ENCODE measurements at places on chromosomes 2 and 18. TPM values are rescaled to one million over a fixed set of nuclear protein-coding genes. Genes with fewer than 3 reads are reported as not detected.

Gene CROCC2
- not detected for total RNA-seq

Gene FOXD4L1
- 0.06 TPM for total RNA-seq

Gene CELF4
- total RNA-seq: not detected

Gene FZD7
- 0.16 TPM for total RNA-seq

Gene HEATR5B
- 18.6 TPM for total RNA-seq

Gene IGFBP5
- total RNA-seq: 0.82 TPM

Gene HOXD4
- 2.1 TPM for total RNA-seq

Gene LOXHD1
- 0.16 TPM for total RNA-seq

Gene PCARE
- not detected for total RNA-seq

Gene FRZB
- total RNA-seq: 0.13 TPM

Gene ARHGEF33
- total RNA-seq: 0.16 TPM

Gene LYPD6B
- not detected for total RNA-seq

Gene RAB6D
- not detected for total RNA-seq

Gene SH3RF3
- total RNA-seq: 3.1 TPM

Gene KIAA2012
- not detected for total RNA-seq

Gene METTL8
- total RNA-seq: 5.7 TPM

Gene KCNG2
- total RNA-seq: not detected

Gene SCG2
- total RNA-seq: 0.38 TPM

Gene PROC
- not detected for total RNA-seq

Gene PPP1R7
- 39.6 TPM for total RNA-seq

Gene MC4R
- total RNA-seq: not detected

Gene TMEM247
- total RNA-seq: not detected

Gene HDAC4
- total RNA-seq: 4.9 TPM

Gene GPR45
- not detected for total RNA-seq

Gene CCDC68
- total RNA-seq: 0.63 TPM

Gene SLC4A3
- 0.25 TPM for total RNA-seq

Gene PDE6D
- total RNA-seq: 16.4 TPM

Gene CERKL
- not detected for total RNA-seq

Gene SKOR2
- not detected for total RNA-seq

Gene SNORC
- 0.63 TPM for total RNA-seq

Gene ASB18
- total RNA-seq: not detected

Gene RIF1
- 44.9 TPM for total RNA-seq

Gene CXCR1
- not detected for total RNA-seq

Gene IMPA2
- 7.5 TPM for total RNA-seq

Gene COL3A1
- 22.5 TPM for total RNA-seq

Gene SCYGR4
- total RNA-seq: not detected

Gene SMIM21
- not detected for total RNA-seq

Gene SPC25
- 3.0 TPM for total RNA-seq

Gene RFX8
- total RNA-seq: 0.49 TPM

Gene MYCN
- total RNA-seq: 6.2 TPM

Gene SERPINB10
- total RNA-seq: not detected

Gene WIPF1
- 7.3 TPM for total RNA-seq

Gene SERPINB7
- total RNA-seq: 0.16 TPM

Gene ARHGAP15
- total RNA-seq: not detected

Gene OTOF
- 11.8 TPM for total RNA-seq

Gene SYT4
- not detected for total RNA-seq

Gene KLF7
- 7.1 TPM for total RNA-seq

Gene ADAM23
- total RNA-seq: 3.2 TPM

Gene LBX2
- 1.3 TPM for total RNA-seq

Gene FSHR
- not detected for total RNA-seq

Gene SLC9A2
- total RNA-seq: under 0.01 TPM

Gene EHD3
- 5.2 TPM for total RNA-seq

Gene STAT4
- total RNA-seq: under 0.01 TPM

Gene GPR148
- total RNA-seq: not detected

Gene CHRND
- not detected for total RNA-seq

Gene DPY30
- 58.5 TPM for total RNA-seq

Data from bladder microvascular endothelial cell (primary cell).